ENCODE measurements at places on chromosomes 3 and 15.

- DNase-seq = no peak
Measured at GRCh38 chr15:95600367-95600766, 730.1 kb upstream of the NR2F2 start.

DNA sequence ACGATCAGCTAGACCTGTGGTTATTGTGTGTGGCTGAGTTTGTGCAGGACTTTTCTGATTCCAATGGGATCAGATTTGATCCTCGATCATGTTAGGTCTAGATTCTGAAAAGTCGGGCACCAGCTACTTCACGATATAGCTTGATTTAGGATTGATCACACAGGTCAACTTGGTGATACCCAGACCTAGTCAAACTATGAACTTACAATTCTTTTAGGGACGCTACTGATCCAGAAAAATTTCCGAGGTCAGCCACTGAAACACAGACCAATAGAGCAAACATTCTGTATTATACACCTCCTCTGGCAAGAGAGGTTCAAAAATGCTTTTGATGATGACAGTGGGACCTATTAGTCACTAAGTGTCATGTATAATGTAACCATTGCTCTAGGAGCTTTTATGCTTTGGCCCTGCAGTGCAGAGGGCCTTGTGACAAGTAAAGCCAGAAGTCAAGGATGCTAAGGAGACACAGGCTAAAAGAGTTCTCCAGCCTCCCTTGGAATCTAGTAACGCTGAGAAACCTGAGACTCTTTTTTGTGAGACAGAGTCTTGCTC, 115.6 kb upstream of the MB21D2 start:
- DNase-seq = no peak

GRCh38 chr15:67207555-67208207, 46.8 kb downstream of the AAGAB start:
- DNase-seq = no peak

DNA sequence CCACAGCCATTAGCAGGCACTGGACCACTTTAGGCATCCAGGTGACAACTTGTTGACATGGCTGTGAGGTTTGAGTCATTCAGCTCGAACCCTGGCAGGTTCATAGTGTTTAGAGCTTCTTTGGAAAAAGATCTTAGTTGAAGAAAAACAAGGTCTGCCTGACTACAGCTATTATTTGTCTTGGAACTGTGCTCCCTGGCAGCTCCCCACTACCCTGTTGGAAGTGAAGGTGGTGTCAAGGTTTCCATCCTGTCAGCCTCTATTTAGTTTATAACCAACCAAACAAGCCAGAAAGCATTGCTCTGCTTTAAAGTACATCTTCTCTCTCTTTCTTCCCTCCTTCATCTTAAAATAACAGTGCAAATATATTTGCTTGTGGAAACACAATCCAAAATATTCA, 56.8 kb downstream of the KAT2B start:
- DNase-seq = no peak

DNA sequence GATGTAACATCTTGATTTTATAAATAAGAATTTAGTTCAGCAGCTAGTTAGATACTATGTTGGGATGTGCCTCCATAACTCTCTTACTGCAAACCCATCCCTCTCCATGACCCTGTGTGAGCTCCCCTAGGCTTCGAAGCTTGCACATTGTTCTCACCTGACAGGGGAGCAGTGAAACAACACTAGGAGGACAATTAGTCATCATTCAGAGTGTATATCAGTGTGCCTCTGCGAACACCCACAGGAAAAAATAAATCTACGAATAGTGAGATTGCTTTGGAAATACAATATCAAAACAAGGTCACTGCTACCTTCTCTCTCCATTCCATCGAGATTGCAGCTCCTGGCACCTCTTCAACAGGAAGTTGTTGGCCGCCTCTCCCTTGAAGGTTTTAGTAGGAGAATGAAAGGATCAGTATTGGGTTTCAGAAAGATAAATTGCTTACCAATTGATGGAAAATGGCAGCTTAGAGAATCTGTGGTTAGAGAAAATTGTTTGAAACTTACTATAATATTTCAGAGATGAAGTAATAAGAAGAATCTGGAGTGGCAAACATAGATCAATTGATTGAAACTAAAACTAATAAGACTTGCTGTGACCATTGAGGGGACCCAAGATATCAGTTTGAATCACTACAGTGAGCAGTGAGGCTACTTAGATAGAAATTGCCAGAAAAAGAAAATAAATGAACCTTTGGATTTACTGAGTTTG, 103.2 kb downstream of the CHL1 start:
- DNase-seq = no peak
